ENCODE measurements at places on chromosomes 1 and 21.

DNA sequence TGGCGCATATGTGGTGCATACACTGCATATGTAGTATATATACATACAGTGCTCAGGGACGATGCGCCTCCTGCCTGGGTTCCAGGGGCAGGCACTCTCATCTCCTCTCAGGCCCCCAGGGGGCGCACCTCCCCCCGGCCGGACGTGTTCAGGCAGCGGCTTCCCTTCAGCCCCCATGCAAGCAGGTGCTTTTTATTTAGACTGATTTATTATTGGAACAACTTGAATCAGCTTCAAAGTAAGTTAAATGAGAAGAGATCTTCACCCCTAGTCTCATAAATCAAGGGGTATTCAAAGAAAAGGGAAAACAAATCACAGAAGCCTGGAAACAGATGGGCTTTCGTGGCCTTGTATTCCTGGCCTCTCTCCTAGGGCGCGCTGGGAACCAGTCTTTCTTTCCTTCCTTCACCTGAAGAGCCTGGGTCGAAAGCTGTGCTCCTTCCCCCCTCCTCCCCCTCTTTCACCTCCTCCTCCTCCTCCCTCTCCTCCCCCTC, 64.6 kb downstream of the UBIAD1 start:
- DNase-seq: peak; percentile 31

- no peak for DNase-seq
Observed at GRCh38 chr1:29311352-29312030, 75.2 kb downstream of the PTPRU start.

DNA sequence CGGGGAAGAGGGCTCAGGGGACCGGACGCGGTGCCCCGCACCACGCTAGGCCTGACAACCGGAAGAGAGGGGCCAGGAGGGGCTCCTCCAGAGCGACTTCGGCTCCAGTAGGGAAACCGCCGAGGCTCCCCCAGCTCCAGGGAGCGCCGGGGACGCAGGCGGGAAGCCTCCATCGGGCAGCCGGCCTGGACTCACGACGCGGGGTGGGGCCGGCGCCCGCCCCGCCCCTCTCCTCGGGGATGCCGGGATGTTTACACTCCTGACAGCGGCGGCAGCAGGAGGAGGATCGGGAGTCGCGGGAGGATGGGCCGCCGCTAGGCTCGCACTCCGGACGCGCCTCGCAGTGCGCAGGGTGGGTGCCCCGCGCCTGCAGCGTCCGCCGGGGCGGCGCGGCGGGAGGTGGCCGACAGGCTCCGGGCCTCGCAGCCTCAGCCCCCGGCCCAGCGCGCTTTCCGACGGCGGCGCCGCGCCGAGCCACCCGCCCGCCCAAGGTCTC, at the start of gene NEK7:
TSS of gene NEK7 (plus strand) at position 254 of the 496 bp plus-strand sequence. CDS start 75,583 bp downstream, outside the sequence.
- no peak for DNase-seq

DNA sequence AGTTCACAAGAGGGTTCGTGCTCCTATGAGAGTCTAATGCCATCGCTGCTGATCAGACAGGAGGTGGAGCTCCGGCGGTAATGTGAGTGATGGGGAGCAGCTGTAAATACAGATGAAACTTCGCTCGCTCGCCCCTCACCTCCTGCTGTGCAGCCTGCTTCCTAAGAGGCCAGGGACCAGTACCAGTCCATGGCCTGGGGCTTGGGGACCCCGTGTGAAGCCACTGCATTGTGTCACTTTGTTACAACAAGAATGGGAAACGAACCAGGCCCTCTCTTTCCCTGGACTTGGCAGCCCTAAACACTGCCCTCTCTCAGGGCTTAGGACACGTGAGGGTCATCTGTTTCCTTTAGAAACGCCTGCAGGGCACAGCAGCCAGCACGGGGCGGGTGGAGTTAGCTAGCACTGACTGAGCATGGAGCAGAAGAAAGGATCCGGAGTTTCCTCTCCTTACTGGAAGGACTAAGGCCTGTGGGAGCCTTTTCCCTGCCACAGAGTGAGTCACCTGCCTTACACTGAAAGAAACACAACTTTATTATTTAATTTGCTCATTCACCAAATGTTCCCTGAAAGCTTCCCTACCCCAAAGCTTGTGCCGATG, 185.2 kb upstream of the TMEM51 start:
- no peak for DNase-seq

- no peak for DNase-seq
Observed at GRCh38 chr1:228748431-228748830, 13.2 kb downstream of the RHOU start.

DNA sequence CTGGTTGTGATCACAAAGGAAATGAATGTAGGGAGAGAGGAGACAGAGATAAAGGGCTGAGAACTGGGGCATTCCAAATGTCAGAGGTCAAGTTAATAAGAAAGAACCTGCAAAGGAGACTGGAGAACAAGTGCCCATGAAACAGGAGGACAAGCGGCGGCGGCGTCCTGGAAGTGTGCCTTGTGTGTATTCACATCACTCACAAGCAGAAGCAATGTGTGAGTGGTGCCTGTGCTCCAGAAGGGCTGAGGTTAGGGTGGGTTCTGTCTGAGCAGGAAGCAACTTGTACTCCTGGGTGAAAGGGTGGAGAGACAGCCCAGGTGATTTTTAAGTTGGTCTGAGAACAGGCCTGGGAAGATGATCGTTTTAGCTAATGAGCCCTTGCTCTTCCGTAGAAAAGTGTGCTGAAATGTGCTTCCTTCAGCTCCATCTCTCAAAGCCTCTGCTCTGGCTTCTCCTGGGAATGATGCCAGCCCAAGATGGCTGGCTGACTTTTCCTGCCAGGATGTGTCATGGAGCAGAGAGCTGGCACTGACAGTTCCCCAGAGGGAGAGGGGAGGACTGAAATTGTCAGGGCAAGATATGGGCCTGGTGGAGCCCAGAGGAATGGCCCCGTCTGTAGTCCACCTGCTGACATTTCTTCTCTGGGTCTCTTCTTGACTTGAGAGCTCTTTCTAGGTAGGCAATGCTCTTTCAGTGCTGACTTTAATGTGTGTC, 25.1 kb upstream of the PLEKHA6 start:
- no peak for DNase-seq

DNA sequence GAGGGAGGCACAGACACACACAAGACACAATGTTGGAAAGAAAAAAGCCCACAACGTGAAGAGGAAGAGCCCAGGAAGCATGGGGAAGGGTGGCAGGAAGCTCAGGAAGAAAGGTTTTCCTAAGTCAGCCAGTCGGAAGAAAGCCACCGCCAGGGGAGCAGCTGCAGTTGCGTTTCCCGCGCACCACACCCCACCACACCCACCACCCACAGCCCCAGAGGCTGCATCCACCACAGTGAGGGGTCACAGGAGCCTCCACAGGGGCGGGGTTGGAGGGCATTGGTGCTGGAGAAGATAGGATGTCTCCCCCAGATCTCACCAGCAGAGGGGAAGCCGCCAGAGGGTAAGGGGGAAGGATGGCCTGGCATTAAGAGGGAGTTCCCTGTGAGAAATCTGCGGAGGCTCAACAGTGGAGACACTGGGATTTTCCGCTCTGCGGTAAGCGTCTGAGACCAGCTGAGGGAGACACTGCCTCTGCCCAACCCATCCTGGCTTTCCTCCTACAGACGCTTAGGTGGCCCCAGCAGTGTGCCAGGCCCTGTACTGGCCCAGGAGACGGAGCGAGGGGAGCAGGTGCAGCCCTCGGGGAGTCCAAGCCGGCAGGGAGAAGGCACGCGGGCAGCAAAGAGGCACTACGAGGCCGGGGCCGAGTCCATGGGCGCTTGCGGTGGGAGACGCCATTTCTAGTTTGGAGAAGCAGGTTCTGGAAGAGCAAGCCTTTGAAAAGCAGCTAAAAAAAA, 19.8 kb downstream of the PGLYRP3 start:
- DNase-seq: no peak

DNA sequence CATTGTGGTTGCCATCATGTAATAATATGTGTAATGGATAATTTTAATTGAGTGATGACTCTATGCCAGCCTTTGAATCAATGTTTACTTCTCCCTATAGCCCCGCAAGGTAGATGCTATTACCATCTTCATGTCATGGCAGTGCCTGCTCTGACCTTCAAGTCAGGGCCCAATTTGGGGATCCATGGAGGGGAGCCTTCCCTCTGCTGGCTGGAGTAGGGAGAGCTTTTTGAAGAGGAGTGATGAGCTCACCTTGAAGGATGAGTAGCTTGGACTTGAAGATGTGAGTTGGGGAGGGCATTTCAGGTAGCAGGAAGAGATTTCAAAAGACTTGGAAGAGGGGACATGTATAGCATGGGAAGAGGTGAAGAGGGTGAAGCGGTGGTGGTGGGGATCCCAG, 189.2 kb downstream of the FOXD2 start:
- DNase-seq: no peak

DNA sequence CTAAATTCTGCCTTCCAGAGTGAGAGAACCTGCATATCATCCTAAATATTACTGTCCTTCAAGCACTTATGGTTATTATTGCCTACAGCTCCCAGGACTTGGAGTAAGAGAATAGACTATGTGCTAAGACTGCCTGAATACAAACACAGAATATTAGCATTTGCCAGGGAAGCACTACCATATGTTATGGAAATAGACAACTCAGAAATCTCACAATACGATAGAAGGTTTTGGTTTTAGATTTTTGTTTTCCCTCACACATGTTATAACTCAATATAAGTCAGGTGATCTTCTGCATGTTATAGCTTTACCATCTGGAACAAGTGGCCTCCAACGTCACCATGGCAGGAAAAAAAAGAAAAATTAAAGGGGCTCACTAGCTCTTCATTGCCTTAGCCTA, 413.9 kb downstream of the LRRIQ3 start:
- DNase-seq: no peak

- DNase-seq: peak; percentile 18
Observed at GRCh38 chr1:66764994-66765578, 12.8 kb downstream of the DYNLT5 start.

GRCh38 chr1:10497109-10497508, 22.4 kb downstream of the PEX14 start:
- DNase-seq: no peak

GRCh38 chr1:118360817-118361216, 175.8 kb upstream of the SPAG17 start:
- no peak for DNase-seq

DNA sequence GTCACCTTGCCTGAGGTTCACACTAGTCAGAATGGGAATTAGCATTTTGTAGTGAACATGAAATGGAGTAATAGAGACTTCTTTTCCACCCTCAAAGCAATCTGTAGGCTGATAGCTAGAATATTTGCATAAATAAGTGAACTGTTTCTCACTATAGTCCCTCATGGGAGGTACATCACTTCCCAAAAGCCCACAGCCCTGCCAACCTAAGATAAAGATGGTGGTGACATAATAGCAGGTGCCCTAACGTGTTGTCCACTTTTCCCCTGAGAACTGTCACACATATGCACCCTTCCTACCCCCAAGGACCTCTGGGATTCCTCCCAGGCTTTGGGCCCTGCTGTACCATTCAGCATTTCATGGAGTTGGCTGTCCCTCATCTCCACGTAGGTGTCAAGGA, 4.4 kb downstream of the TMEM35B start:
- DNase-seq: no peak

- DNase-seq: no peak
Observed at GRCh38 chr1:84155517-84155916, 11.4 kb downstream of the PRKACB start.
